ENCODE measurements at places on chromosomes 1 and 21.

DNA sequence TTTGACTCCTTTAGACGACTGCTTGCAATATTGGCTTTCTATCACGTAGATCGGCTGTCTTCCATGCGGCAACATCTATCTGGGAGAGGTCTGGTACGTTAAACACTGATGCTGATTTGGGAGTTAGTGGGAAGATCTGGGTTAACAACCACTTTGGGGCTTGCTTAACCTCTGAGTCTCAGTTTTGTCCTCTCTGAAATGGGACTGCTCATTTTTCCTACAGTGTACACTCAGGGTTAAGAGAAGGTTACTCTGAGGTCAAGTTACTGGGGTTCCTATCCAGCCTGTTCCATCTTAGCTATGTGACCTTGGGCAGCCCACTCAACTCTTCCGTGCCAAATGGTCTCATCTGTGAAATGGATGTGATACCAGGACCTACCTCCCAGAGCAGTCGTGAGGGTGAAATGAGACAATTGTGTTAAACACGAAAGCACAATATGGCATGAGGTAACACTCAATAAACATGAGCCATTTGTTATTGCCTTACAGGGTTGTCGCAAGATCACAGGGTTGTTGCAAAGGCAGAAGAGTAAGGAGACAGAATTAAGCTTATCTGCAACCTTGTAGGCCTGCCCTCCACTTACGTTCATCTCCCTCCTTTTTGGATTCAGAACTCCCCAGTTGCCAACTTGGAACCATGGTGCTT is 5.6 kb downstream of the ABCA4 start:
- DNase-seq, result no peak

GRCh38 chr1:56235909-56236510 is 343.4 kb downstream of the PLPP3 start:
- DNase-seq, result no peak

DNA sequence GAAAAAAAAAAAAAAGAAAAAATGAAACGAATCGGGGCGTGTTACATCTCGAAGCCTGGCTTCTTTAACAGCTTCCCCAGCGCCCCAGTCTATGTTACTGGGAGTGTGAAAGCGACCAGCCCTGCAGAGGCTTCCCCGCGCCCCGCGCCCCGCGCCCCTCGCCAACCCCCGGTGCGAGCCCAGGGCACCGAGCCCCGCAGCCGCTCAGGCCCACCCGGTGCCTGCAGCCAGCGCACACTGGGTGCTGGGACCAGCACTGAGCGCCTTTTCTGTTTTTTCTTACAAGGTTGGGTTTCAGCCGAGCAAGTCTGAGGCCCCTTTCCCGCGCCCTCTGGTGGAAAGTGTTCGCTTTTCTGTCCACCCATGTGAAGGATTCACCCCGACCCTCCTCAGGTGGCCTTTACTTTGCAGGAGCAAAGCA is 42.1 kb upstream of the ZNF496 start:
- DNase-seq, result peak; percentile 33

- no peak for DNase-seq
Measured at GRCh38 chr1:243475966-243476365, 220.1 kb downstream of the SDCCAG8 start.

DNA sequence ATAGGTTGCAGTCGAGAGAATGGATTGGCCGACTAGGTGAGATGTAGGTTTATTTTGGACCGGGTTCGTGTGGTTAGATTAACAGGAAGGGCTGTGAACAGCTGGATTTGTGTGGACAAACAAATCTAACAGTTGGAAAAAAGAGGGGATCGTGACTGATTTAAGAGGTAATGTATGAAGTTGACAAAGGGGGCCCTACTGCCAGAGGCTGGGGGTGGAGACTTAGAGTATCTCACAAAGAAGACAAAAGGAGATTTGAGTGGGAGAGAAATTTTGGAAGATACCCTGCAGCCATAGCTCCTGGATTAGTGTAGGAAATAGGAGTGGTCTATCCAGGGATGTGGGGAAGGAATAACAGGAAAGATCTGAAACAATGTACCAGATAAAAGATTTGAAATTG is 38.8 kb upstream of the PLA2G5 start:
- DNase-seq, result no peak

DNA sequence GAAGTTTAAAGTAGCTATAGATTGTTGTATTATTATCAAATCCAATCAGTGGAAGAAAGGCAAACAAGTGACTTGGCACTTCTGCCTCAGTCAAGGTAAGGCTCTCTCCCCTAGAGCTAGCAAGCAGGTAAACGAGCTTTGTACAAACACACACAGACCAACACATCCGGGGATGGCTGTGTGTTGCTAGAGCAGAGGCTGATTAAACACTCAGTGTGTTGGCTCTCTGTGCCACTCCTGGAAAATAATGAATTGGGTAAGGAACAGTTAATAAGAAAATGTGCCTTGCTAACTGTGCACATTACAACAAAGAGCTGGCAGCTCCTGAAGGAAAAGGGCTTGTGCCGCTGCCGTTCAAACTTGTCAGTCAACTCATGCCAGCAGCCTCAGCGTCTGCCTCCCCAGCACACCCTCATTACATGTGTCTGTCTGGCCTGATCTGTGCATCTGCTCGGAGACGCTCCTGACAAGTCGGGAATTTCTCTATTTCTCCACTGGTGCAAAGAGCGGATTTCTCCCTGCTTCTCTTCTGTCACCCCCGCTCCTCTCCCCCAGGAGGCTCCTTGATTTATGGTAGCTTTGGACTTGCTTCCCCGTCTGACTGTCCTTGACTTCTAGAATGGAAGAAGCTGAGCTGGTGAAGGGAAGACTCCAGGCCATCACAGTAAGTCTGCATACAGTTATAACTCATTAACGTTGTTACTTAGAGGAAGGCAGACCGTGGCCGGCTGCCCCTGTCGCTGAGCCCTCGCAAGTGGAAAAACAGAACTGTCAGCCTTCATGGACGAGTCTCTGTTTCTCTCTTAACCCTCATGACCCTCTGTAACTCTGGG is at the start of gene PALMD:
Gene PALMD, plus strand, starts transcription at position 415 of the 833 bp plus-strand sequence. Its CDS starts 205 bp downstream, at position 620.
- no peak for DNase-seq

DNA sequence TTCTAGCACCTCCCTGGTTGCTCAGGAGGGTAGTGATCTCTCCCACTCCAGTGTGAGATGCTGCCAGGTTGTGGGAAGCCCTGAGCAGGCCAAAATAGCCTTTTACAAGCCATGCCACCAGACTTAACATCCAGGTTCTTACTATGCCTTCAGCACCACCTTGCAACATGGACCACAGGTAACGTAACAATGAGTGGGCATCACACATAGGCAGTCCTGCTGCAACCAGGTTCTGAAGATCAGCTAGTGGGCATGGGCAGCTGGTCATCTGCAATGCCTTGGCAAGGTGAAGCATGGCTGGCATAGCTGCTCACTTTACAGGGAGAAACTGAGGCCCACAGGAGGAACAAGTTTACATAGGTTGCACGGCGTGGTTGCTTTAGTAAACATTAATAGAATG is 40.7 kb downstream of the DHCR24 start:
- DNase-seq, result no peak

- DNase-seq, result no peak
Measured at GRCh38 chr1:31248276-31248675, 8.6 kb upstream of the NKAIN1 start.

- no peak for DNase-seq
Measured at GRCh38 chr1:180787628-180788307, 124.9 kb upstream of the KIAA1614 start.

- DNase-seq, result no peak
Measured at GRCh38 chr1:24742090-24742938, 2.9 kb upstream of the CLIC4 start.

DNA sequence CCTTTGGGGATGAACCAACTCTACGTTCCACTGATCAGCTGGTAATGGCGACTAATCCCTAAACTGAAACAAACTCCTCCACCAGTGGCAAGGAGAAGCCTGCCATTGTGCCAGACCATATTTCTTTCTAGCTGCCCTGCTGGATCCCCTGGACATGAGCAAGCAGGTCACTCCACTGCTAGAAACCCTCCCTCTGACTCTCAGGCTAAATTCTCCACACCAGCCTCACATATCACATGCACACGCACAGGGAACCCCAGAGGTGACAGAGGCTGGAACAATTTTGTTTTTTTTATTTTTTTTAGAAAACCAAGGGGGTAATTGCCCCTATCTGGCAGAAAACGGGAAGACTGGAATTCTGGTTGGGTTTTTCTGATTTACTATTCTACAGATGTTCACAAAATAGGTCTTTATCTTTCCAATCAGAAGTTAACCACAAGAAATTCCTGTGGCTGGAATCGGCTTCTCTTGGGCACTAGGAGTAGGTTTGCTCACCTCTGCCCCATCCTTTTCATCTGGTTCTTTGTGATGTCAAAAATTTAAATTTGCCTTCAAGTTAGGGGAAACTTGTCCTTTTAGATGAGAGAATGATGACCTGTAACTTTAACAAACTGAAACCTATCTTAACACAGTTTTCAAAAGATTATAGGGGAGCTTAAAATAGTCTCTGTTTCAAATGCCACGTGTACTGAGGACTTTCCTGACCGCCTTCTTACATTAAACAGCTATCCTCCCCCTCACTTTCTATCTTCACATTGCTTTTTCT is 258.1 kb downstream of the SDCCAG8 start:
- DNase-seq, result no peak

- no peak for DNase-seq
Measured at GRCh38 chr1:21238141-21238800, 52.0 kb downstream of the ECE1 start.
